ENCODE measurements at places on chromosomes 2 and 18.

- no peak for DNase-seq
Observed at GRCh38 chr2:47019961-47020681, 104.5 kb upstream of the MCFD2 start.

- DNase-seq, result no peak
Observed at GRCh38 chr2:159658881-159659873, 42.8 kb upstream of the BAZ2B start.

GRCh38 chr18:79625195-79625923 lies 54.2 kb upstream of the CTDP1 start:
- DNase-seq, result no peak

DNA sequence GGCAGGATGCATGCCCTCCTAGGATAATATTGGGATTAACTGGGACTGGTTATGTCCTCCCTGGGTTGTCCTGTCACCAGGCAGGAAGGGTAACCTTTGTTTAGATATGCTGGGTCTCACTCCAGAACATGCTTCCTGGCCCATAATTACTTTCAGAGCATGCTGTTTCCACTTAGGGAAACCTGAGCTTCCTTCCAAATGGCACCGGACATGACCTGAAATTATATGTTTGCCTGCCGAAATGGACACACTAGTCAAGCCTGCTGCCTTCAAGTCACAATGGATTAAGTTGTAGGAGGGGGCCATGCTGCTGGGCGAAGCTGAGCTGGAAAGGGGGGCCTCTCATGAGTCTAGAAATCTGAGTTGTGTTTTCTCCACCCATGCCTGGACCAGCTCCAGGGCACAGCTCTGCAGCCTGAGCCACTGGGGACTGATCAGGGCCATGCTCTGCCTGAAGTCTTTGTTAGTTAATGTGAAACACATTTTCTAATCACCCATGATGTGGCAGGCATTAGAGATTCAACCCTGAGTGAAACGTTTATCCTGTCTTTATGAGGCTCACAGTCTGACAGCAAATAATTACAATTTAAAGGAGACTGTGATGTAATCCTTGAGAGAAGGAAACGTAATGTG lies 273.3 kb downstream of the TNS1 start:
- no peak for DNase-seq

DNA sequence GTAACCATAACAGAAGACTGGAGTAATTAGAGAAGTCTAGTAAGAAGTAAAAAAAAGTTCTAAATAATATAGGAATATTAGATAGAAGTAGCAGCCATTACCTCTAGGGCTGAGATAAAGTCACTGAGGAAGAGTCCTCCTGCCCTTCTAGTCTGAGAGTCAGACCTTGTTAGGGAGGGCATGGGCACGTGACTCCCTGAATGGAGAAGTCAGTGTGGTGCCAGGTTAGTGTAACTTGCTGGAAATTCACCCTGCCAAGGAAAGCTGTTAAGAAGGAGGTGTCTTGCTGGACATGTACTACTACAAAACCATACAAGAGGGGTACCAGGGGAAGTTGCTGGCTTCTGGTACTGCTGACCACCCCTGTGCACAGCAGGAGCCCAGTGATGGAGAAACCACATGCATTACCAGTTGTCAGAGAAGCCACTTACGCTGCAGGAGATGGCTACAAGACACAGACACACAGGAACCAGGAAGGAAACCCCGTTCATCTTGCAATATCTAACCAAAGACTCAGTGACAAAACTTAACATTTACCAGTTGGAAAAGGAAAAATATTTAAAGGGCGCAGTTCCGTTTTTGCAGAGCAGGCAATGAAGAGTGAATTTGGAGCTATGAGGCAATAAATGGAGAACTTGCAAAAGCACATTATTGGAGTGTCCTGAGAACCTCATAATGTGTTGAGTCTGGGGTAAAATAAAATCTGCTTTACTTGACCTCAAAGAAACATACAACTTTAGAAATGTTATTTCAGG lies 77.2 kb upstream of the TLK1 start:
- DNase-seq, result no peak

DNA sequence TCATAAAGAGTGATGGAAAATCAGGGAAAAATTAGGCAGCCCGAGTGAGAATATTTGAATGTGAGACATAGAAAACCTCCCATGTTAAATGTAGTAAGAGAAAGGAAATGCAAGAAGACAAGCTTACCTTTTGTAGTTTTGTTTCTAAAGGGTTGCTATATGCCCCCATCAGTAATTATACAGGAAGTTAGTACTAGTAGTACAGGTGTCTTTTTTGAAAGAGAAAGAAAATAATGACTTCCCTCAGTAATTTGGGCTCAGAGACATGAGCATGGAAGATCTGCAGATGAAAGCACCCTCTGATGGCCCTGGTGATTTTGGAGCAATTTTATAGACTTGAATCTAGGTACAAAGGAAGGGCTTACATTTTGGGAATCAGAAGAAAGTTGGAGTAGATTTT lies 80.8 kb downstream of the RHBDD1 start:
- no peak for DNase-seq

GRCh38 chr18:59629894-59630293 lies 67.3 kb downstream of the CCBE1 start:
- DNase-seq, result no peak

DNA sequence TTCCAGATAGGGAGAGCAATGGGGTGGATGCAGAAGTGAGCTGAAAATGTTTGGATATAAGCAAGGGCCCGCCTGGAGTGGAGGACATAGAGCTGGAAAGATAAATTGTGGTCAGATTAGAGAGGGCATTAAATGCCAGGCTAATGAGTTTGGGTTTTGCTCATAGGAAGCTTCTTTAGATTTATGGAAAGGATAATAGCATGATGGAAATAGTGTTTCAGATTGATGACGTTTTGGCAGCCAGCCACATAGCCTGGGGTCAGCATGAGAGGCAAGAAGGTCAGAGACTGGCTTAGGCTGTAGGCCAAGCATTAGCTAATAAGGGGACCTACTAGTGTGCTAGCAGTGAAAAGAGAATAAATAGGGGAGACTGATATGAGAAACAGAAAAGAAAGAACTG lies 321.6 kb downstream of the STK39 start:
- no peak for DNase-seq

DNA sequence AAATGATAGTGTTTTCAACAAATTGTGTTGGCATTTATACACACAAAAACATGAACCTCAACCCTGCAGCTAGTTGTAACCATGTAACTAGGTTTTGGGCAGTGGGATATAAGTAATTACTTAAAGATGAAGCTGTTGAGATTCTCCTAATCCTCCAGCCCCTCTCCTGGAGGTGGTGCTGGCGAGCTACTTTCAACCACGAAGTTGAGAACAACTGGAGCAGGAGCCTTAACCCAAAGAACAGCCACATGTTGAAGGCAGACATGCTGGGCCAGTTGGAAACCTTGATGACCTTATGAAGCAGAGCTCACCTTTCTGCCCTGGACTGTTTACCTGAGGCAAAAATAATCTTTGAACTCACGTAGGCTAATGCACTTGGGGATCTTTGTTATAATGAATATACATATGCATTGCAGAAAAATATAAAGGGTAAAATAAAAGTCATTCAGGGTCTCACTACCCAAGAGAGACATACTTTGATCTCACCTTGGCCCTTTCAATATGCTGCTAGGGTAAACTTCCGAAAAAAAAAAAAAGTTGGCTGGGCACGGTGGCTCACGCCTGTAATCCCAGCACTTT lies 89.6 kb upstream of the NPAS2 start:
- DNase-seq, result no peak

DNA sequence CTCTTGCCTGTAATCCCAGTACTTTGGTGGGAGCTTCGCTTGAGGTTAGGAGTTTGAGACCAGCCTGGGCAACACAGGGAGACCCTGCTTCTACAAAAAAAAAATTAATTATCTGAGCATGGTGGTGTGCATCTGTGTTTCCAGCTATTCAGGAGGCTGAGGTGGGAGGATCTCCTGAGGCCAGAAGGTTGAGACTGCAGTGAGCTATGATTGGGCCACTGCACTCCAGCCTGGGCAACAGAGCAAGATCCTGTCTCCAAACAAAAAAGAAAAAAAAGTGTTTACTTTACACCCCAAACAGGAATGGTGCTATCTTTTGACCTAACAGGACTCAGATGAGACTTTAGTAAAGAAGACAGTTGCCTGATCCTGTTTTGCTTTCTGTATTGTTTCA lies 35.6 kb downstream of the MAL start:
- DNase-seq, result no peak

- DNase-seq, result peak; percentile 48
Observed at GRCh38 chr2:196239622-196240587, 68.5 kb upstream of the STK17B start.

- no peak for DNase-seq
Observed at GRCh38 chr2:173394091-173394974, 39.7 kb downstream of the CDCA7 start.

All from urothelium cell line (cell line).